CD4-positive, alpha-beta T cell treated with Interleukin-2 at 100 ng/mL for 4 hours (primary cell): ENCODE measurements at places on chromosomes 5 and 9.
A peak's percentile ranks its signal among the peaks of the same experiment; 100 is the strongest.

DNA sequence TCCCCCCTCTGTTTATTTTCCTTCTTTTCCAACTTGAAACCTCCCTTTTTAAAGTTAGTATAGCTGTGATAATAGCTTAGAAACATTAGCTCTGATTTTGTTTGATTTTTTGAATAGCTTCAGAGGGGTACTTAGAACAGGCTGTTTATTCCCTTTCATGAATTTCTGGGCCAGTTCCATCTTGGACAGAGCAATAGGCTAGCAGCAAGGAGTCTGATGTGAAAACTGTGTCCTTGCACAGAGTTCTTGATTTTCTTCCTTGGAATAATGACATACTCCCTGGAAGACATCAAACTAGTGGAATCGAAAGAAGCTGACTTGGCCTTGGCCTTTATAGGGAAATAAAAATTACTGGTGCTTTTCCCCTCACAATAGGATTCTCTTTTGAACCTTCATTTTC, 32.9 kb downstream of the NTRK2 start:
- no peak for DNase-seq

GRCh38 chr9:19660019-19660418, 128.8 kb downstream of the SLC24A2 start:
- DNase-seq = no peak

DNA sequence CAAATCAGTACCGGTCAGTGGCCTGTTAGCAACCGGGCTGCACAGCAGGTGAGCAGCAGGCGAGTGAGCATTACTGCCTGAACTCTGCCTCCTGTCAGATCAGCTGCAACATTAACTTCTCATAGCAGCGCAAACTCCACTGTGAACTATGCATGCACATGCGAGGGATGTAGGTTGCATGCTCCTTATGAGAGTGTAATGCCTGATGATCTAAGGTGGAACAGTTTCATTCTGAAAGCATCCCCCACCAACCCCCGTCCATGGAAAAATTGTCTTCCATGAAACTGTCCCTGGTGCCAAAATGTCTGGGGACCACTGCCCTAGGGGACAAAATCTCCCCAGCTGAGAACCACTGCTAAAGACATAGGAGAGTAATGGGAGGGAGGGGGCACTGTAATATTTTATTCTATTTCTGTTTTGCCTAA, 51.1 kb downstream of the P4HA2 start:
- DNase-seq = no peak

DNA sequence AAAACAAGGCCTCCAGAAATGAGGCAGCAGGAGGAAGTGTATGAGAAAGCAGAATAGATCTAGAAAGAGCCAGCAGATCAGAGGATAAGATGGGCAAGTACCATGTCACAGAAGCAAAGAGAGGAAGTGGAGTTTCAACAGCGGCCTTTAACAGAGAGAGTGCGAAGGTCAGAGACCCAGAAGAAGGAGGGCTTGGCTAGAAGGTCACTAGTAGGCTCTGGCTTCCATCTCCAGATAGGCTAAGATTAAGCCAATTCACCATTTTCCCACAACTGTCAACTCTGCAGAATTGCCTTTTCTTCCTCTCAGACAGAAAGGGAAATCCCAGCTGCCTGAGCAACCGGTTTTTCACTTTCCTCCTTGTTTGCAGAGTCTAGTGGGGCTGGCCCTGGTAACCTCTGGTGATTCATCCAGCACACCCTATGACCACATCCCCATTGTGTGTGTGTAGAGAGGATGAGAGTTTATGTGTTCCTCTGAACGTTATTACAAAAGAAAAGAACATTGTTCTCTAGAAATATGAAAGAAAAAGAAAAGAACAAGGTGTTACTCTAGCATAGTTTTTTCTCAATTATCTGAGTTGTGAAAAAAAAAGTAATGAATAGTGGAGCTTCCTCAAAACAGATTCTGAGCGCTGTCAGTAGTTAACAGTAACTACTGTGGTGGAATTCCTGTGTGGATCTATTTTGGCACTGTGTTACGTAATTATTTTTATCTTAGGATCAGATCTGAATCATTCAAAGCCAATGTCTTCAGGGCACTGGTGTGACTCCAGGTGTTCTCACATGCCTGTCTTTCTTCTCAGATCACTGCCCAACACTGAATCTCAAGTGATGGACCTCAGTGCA, 220.4 kb downstream of the ARRDC3 start:
- peak; percentile 59 for DNase-seq

DNA sequence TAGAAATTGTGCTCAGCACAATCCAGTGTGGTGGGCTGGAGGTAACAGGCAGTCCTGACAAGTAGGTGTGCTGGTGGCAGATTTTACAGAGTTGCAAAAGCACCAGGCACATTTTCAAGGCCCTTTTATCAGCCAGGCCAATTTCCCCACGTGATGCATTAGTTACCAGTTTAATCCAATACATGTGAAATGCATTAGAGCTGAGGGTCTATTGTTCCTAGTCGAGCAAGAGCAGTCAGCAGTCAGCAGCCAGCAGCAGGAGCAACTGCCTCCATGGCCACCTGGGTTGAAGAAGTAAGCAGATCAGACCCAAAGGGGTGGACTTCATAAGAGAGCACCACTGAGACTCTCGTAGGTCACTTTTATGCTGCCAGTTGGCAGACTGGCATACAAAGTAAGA, 76.7 kb downstream of the EPB41L4A start:
- DNase-seq = no peak

- DNase-seq = no peak
These were observed 305.0 kb upstream of the MEF2C start for GRCh38 chr5:89187883-89188465.

DNA sequence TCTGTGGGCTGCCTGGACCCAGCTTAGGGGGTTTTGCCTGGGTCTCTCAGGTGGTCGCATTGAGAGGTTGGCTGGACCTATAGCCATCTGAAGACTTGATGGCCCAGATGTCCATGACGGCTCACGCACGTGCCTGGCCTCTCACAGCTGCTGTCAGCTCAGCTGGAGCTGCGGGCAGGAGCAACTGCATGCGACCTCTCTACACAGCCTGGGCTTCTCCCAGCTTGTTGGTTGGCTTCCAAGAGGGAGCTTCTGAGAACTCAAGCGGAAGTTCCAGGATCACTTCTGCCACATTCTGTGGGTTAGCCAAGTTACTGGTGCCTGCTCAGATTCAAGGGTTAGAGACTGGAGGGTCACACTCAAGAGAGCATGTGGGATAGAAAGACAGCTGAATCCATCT, 99.2 kb downstream of the DAPK1 start:
- DNase-seq = no peak

DNA sequence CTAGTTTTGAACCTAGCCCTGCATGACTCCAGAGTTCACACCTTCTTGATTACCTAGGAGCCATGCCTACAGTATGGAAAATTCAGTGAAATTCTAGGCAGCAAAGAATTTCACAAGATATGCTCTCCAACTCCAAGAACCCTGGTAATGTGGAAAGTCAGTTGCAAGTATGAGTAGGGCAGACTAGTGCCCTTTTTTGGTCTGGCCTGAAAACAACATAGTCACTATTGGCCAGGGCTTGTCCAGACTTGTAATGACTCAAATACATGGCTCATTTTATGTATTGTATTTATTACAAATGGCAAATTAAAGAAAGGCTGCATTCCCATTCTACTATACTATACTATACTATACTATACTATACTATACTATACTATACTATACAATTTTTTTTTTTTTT, 160.4 kb downstream of the ESM1 start:
- DNase-seq = no peak

DNA sequence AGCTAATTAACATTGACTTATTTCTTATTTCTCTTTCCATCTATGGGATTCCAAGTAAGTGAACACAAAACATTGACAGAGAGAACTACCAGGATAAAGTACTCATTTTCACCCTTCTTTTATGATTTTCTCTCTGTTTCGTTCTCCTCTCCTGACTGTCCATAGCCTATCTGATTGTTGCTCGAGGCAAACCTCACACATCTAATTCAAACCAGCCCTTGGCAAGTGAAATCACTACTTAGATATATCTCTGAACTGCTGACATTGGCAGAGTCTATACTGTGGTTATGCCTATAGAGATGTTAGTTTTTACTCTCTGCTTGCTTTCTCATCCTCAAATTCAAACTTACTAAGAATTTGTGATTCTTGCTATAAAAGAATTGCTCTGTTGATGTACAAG, 248.8 kb downstream of the ISL1 start:
- no peak for DNase-seq

- no peak for DNase-seq
These were observed 105.5 kb upstream of the PAPPA start for GRCh38 chr9:116048081-116048480.

DNA sequence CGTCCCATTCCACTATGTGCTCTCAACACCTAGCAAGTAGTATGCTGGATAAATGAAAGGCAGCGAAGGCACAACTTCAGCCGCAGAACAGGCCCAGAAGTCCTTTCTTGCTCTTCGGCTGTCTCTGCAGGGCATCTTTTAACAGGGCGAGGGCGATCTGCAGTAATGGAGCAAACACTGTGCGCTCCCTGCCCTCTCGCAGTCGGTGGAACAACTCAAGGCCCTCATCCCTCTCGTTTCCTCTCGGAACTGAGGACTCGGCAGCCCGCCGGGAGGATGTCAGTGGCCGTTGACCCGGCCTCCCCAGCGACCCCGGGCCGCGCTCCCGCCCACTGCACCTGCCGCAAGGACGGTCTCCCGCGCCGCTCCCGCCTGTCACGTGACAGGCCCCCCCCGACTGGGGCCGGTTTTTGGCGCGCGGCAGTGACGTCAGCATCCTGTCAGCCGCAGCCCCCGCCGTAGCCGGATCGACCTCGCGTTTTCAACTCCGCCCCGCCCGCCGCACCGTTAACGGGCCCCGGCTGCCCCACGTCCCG, 1.1 kb downstream of the ZNF367 start:
- DNase-seq = peak; percentile 89
